Stimulated activated CD8-positive, alpha-beta memory T cell treated with anti-CD3 and anti-CD28 coated beads, Interleukin-2, amount 100 ng/mL, for 48 hours (primary cell): ENCODE measurements at places on chromosomes 2 and 18.

GRCh38 chr2:170217778-170218251 lies 39.9 kb downstream of the MYO3B start:
- no peak for DNase-seq

- no peak for DNase-seq
Observed at GRCh38 chr2:30761226-30761625, 46.0 kb downstream of the CAPN13 start.

DNA sequence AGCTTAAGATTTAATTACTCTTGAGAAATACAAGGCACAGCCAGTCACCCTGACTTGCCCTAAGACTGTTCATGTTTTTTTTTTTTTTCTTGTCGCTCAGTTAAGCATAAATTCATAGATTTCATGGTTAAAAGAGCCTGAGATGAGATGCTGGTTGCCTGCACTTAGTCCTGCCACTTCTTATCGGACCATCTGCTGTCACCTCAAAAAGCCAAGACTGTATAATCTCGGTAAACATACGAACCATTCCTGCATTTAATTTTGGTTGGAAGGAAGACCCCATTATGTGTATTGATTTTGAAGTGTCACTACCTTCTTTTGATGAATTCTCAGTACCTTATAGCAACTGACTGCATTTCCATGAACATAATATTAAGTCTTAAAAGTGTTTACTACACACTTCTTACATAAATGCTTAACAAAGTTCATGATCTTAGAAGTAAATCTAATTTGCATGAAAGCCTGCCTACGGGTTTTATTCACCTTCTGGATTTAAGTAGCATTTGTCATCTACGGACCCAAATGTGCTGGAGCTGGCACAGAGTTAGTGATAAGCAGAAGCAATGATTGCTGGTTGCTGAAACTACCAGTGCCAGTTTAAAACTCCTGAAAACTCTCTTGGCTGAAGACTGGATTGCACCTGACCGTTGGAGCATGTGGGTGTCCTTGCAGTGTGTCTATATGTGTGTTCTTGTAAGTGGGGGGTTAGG lies 843.4 kb downstream of the TMEM182 start:
- no peak for DNase-seq

GRCh38 chr18:50527636-50528307 lies 32.1 kb upstream of the MAPK4 start:
- no peak for DNase-seq

GRCh38 chr2:10186868-10187535 lies 64.5 kb downstream of the RRM2 start:
- DNase-seq = no peak

GRCh38 chr2:38125842-38126241 lies 49.9 kb upstream of the CYP1B1 start:
- no peak for DNase-seq

GRCh38 chr2:148756292-148756975 lies 111.9 kb downstream of the EPC2 start:
- DNase-seq = no peak

GRCh38 chr2:196162586-196163175 lies 8.7 kb downstream of the STK17B start:
- no peak for DNase-seq

- no peak for DNase-seq
Observed at GRCh38 chr18:49024804-49025421, 74.1 kb upstream of the SMAD7 start.

- DNase-seq = no peak
Observed at GRCh38 chr2:182715121-182715891, 751 bp upstream of the DNAJC10 start.

DNA sequence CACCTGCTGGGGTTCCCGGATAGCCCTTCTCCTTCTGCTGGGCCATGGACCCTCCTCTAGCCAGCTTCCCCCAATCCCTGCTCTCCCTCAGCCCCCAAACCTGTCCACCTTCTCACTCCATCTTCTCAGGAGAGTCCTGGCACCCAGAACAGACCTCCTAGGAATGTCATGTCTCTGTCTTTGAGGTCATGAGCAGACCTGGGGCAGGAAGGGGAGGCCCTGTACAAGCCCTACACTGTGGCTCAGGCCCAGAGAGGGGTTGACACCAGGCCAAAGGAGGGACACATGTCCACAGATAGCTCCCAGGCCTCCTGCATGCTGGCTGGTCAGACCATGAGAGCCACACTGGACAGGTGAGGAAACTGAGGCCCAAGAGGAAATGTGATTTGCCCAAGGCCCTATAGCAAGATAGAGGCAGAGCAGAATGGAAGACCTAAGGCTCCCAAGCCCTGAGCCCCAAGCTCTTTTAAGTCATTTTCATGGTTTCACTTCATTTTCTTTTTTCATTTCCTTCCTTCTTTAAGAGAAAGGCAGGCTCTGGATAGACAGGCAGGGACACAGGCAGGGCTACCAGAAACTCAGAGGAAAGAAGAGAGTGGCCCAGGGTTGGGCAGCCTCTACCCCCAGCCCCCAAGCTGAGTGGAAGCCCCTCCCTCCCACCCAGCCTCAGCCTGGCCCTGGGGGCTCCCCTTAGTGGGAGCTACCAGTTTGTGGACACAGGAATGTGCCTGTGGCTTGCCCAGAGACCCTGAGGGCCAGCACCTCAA lies 159.7 kb downstream of the SMAD7 start:
- DNase-seq = no peak

- no peak for DNase-seq
Observed at GRCh38 chr2:205869439-205869838, 187.1 kb downstream of the NRP2 start.

- DNase-seq = no peak
Observed at GRCh38 chr2:240509667-240510512, 47.9 kb downstream of the ANKMY1 start.

- no peak for DNase-seq
Observed at GRCh38 chr2:55011831-55012671, 38.2 kb downstream of the RTN4 start.

DNA sequence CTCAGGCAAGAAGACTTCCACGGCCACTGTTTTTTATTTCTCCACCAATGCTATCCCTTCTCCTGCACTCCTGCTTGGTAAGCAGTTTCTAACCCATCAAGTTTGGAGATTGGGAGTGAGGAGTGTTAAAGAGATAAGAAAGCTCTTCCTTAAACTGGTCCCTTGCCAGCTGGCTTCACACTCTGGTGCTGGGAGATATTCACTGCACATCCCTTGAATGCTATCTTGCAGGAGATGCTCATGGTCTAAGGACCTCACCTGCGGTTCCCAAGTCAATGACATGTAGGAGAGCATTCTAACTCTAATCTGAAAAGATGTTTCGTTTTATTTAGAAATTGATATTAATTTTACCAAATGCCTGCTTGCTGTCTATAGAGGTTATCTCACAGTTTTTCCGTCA lies 28.2 kb upstream of the CYRIA start:
- no peak for DNase-seq

GRCh38 chr2:43124687-43125057 lies 101.7 kb downstream of the ZFP36L2 start:
- no peak for DNase-seq

GRCh38 chr2:1754046-1754445 lies 9.7 kb upstream of the PXDN start:
- no peak for DNase-seq

- no peak for DNase-seq
Observed at GRCh38 chr2:72037261-72037666, 110.4 kb downstream of the CYP26B1 start.

DNA sequence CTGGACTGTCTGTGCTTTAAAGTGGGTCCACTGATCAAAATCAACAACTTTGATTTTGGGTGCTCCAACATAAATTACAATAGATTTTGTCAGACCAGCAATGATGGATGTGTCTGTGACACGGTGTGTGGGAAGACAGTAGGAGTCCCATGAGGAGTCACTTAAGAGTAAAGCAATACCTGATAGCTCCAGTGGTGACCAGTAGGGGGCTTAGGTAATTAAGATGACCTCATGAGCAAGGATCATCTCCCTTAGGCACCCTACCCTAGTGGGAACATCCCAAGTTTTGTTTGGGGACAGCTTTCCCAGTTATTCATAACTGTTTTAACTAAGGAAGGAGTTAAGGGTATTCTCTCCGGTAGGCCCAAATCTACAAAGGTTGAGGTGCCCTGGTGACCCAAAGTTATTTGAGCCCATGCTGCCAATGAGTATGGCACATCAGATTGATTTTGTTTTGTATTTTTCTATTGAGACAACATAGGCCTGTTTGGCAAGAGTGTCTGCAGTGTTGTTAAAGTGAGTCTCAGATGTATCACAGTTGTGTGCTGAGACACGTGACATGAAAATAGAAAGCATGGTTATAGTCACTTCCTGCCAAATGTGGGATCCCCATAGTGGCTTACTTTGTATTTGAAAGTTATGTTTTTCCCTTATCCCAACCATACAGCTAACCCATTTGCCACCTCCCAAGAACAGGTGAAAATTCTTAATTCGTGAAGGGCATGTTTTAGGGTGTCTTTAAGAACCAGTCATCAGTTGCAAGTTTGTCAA lies 1337.6 kb upstream of the SLC39A10 start:
- DNase-seq = no peak

DNA sequence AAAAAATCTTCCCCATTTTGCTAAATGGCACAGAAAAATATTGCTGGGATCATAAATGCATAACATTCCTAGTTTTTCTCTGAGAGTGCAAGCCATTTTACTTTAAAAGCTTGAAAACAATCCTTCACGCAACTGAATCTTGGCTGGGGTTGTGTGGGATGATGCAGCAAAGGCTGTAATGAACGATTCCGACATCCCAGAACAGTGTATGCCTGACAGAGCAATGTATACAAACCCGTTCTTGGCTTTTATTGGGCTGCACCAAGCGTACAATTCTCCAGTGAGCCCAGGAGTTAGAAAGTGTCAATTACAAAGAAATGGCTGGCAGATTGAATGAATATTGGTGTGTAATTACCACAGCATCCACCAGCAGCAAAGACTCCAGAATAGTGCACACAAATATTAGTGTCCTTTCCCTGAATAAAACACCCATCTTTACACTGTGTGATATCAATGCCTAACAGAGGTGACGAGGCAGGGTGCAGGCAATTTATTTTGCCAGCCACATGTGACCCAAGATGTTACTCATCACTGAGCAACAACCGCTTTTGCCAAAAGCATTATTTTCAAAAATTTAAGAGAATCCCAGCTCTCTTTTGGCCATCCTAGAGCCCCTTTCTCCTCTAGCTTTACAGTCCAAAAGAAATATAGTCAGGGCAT lies 578.6 kb upstream of the CHAC2 start:
- no peak for DNase-seq

GRCh38 chr2:207206011-207206410 lies 40.3 kb upstream of the KLF7 start:
- no peak for DNase-seq

- DNase-seq = no peak
Observed at GRCh38 chr2:104452558-104452957, 401.4 kb upstream of the POU3F3 start.
